Activated CD4-positive, alpha-beta T cell treated with anti-CD3 and anti-CD28 coated beads for 4 hours (primary cell): ENCODE measurements at places on chromosomes 1 and 21.
A peak's percentile ranks its signal among the peaks of the same experiment; 100 is the strongest.

DNA sequence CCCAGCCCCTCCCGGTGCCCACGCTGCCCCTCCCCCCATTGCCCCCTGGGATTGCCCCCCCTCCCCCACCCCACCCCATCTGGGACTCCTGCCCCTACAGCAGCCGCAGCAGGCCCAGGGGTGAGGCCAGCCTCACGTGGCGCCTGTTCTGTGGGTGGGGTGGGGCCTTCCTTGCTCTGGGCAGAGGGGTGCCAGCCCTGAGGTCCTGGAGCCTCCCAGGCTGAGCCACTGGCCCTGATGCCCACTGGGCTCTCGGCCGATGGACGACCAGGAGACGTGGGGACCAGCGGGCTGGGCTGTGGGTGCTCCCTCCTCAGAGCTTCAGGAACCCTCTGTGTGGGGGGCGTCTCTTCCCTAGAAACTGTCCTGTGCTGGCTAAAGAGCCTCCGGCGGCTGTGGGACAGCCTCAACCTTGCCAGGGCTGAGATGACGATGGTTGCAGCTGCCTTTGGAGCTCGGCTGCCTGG is 5.8 kb upstream of the C1orf159 start:
- DNase-seq: no peak

DNA sequence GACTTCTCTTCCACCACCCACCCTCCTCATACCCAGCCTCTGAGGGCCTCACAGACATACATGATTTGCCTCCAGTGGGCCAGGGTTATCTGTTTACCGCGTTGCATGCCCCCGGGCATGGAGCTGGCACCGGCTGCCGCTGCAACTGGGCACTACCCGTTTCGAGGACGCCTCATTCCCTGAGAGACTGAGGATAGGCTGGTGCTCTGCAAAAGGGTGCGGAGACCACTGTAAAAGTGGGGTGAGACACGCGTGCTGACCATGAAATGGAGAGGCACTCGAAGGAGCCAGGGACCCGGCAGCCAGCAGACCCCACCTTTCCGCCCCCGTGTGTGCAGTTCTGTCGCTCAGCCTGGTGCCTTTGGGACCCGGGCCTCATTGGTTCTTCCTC is 20.6 kb downstream of the TP73 start:
- DNase-seq: no peak

GRCh38 chr1:160718210-160718609 is 6.6 kb upstream of the CD48 start:
- DNase-seq: no peak

DNA sequence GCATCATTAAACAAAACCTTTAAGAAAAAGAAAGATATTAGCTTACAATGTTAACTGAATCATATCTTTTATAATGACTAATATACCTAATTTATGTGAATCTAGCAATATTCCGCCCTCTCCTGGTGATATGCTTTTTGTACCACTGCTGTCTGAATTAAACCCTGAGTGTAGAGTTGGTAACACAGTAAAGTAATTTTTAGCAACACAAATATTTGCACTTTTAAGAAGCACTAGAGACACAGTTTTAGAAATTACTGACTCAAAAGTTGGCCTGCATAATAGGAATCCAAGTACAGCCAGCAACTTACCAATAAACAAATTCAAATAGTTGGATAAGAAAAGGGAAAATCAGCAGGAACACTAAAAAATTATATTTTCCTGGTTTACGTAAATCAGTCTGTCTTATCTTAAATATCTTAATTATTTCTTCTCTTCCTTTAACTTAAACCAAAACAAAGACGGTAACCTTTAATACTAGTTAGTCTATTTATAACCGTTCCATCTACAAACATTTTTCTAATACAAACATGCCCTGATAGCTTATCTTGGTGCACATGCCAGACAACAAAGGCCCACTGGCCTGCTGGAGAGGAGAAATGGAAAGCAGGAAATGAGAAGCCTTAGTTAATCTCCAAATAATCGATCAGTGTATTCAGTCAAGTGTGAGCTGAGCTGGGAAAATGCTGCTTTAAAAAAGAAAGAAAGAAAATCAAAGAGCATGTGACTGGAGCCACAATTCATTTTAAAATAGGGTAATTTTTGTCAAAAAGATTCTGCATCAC is 246.0 kb downstream of the RERE start:
- DNase-seq: no peak

- DNase-seq: no peak
These were observed 662.9 kb downstream of the PLPP3 start for GRCh38 chr1:55916481-55916880.

DNA sequence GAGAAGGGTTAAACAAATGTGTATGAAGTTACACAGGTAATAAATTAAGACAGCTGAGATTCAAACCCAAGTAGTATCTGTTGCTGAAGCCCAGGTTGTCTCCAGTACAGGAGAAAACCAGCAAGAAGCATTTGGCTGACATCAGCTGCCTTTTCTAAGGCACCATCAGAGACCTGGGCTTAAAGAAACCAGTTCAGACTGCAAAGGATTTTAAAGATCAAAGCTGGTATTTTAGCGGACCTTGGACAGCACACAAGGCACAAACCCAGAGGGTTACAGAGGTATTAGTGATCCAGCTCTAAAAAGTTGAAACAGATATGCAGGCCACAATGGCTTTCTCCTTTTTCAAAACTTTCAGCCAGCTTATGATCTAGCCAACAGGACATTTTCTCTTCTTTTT is 23.4 kb downstream of the BEND5 start:
- no peak for DNase-seq

DNA sequence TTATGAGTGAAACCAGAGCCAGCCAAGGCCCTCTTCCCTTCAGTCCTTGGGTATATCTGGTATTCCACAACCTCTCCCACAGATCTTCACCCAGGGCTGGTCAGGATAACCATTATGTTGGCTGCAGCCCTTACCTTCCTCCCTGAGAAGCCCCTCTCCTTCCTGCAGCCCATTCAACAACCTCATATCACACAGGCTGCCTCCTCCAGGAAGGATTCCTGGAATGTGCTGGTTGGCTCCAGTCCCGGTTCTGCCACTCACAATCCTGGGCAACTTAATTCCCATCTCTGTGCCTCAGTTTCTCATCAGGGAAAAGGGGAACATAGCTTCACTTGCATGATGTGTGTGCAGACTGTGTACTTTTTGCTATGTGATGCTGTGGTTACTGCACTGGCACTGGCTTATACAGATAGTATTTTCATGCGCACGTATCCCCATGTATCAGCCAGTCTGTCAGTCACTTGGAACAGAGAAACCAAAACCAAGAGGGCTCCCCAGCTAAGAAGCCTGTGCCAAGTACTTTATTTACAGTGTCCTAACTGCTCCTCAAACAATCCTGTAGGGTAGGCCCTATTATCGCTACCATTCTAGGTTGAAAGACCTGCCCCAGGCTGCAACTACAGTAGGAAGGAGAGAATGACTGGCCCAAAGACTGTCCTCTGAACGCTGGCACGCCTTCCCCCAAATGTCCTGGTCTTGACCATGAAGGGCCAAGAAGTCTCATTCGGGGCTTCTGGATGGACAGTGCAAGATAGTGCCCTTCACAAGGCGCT is 39.9 kb upstream of the PPP1R15B start:
- DNase-seq: no peak

DNA sequence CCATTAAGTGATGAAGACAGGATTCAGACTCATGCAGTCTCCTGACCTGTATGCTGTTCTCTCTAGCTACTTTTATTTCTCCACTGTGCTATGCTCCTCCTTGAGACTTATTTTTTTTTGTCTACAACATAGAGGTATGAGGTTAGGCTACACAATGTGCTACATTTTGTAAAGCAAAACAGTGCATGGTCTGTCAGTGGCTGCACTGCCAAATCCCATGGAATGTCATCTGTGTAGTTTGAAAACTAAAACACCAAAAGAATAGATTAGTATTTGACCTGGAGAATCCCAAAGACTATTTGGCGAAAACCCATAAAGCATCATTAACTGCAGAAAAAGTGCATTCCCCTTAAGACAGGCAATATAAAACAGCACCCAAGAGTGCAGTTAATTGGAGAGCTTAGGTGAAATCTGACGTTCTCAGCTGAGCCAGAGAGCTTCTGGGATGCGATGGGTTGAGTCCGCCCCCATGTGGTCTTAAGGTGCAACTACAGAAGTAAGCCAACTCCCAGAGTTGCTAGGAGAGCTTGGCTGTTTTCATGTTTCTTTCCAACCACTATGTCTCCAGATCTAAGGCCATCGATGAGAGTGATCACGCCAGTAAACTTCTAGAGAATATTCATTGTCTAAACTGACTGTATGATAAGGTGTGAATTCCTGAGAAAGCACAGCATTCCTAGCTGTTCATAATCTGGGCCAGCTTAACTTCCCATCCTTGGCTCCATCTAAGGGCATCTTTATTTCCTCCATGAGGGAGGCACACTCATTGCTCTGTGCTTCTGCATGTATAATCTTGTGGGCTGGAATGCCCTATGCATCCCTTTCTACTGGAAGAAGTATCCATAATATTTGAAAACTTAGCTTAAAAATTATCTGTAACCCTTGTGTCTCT is 20.7 kb upstream of the CYP2J2 start:
- DNase-seq: peak; percentile 16

- peak; percentile 32 for DNase-seq
These were observed at the start of gene KCNQ4 for GRCh38 chr1:40783001-40783905. Gene KCNQ4 (plus strand): TSS chr1:40783787. CDS start chr1:40784094, 307 bp downstream.
